ENCODE measurements at places on chromosomes 6 and 20. TPM values are rescaled to one million over a fixed set of nuclear protein-coding genes. Genes with fewer than 3 reads are reported as not detected.

DNA sequence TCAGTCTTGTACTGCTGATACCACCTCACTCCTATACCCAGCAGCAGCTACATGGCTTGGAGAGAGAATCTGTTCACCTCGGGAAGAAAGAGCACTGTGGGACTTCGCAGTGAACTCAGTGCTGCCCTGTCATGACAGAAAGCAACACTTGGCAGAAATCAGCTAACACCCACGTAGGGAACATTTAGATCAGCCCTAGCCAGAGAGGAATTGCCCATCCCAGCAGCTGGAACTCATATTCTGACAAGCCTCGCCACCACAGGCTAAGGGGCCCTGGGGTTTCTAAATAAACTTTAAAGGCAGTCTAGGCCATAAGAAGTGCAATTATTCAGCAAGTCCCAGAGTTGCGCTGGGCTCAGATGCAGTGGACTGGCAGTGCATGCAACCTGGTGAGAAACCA is 1266.8 kb downstream of the GRIK2 start:
- DNase-seq = no peak

DNA sequence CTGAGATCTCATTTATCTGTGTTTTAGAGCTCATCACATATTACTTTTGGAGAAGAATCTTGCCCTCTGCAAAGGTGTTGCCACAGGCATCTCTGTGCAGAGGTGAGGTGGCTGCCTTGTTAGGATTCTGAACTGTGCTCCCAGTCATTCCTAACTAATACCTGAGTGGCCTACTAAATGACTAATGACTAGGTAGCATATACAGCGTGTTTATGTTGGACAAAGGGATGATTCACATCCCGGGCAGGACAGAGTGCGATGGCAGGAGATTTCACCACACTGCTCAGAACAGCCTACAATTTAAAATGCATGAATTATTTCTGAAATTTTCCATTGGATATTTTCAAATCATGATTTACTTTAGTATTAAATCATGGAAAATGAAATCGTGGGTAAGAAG is 23.1 kb upstream of the CGA start:
- no peak for DNase-seq

- no peak for DNase-seq
Measured at GRCh38 chr6:79466207-79466834, 70.9 kb downstream of the LCA5 start.

DNA sequence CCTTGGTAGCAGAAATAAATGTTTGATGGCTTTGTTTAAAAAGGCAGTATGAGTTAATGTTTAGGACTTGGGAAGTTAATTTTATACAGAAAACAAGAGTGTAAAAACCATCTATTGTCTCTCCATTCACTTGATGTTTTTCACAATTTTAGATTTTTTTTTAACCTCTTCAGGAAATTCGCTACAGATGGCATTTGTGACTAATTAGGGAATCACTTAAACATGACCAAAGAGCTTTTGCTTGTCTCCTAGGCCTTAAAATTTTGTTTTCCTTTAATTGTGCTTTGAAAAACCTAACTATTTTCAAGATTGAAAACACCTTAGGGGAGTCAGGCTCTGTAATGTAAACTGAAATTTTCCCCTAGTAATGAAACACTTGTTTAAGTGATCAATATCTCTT is 17.3 kb downstream of the TULP4 start:
- no peak for DNase-seq

- no peak for DNase-seq
Measured at GRCh38 chr6:122052346-122052900, 347.0 kb upstream of the HSF2 start.

Gene SLC17A1
- not detected for total RNA-seq

DNA sequence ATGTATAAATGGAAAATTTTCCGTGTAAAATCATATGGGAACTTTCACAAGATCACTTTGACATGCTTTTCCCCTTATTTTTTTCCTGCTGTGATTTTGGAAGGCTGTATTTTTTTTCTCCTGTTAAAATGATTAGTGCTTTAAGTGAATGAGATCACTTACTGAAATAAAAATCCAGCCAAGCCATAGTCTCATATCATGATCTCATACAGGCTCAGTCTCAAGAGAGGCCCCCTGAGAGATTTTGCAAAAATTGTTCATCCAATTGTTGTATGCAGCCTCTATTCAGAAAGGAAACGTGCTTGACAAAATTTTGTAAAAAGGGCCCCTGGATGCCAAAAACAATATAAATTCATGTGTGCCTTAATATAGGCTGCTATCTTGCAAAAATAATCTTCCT is 528.2 kb downstream of the HDGFL1 start:
- DNase-seq = no peak

DNA sequence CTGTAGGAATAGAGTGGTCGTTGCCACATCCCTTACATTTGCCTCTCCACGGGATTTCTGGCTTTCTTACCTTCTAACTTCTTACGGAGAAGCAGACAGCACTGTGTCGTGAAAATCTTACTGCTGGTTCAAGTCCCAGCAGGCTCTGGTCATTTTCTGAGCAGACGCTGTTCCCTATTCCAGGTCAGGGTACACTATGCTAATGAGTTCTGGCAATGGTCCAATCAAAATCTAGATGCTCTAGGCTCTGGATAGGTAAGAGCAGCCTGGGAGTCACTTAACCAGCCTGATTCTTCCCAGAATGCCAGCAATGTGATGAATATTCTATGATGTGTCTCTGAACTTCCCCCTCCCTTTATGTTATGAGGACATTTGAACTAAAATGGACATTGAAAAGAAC is at the start of gene GCM1:
Gene GCM1, minus strand, starts transcription at position 158 of the 400 bp plus-strand sequence. CDS start 3,209 bp downstream, outside the sequence.
- DNase-seq = no peak

- no peak for DNase-seq
Measured at GRCh38 chr6:142935553-142936517, 9.1 kb downstream of the HIVEP2 start.

Gene FYN
- total RNA-seq = 209 TPM

DNA sequence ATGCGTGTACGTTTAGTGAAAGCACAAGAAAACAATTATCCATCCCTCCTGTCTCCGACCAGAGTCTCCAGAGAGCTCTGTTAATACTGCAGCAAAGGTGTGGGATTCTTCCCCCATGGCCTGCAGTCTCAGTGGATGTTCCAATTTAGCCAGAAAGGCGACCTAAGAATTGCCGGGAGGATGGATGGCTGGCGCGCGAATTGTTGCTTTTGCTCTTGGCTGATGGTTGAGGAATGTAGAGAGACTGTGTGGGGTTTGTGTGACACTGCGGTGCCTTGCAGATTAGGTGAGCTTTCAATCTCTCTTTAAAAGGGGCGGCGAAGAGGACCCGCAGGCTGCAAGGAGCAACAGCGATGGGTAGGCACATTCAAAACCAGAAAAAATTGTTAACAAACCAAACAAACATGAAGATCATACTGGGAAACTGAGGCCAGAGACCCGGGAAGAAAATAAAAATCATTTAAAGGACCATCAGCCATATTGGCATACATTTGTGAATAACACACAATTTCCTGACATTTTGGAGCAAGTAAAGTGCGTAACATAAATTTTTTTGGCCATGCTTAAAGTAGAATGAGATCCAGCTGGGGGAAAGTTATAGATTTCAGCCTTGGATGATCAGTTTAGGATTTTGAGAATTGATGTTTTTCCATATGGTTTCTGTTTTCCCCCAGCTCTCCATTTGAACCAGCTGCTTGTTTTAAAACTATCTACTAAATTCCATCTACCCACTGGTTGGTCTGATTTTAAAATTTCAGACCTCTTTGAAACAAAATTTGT is 46.3 kb downstream of the GNAS start:
- no peak for DNase-seq

DNA sequence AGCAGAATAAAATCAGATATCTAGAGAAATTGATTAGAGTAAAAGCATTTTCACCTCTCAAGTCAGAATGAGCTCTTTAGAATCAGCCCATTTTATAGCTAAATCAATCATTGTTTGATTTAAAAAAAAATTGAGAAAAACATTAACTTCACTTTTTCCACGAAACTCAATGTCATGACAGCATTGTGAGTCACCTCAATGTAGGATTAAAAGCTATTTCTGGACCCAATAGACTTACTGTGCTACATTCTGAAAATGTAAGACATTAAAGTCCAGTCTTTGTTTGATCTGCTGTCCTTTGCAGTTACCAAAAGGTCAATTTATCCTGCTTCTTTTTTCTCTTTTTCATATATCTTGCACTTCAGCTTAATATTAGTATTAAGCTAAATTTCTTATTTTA is 519.4 kb upstream of the ZNF337 start:
- DNase-seq = no peak

Gene KCNB1
- total RNA-seq = 3.9 TPM

DNA sequence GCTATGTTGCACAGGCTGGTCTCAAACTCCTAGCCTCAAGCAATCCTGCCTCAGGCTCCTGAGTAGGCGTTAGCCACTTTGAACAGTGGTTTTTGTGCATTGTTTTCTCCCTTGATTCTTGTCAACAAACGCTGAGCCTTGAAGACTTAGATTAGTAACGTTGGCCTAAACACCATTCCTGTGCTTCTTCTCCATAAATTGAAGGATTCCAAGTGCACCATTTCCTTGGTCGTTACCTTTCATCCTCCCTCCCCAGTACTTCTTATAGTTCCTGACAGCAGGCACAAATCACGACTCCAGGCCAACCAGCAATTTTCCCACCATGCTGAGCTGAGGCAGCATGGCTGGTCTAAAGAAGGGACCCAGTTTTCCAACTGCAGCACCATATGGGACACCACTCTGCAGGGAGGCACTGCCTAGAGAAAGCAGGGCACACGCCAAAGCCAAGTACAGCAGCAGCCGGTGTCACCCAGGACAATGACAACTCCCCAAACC is 8.9 kb downstream of the RPS10 start:
- DNase-seq = no peak

DNA sequence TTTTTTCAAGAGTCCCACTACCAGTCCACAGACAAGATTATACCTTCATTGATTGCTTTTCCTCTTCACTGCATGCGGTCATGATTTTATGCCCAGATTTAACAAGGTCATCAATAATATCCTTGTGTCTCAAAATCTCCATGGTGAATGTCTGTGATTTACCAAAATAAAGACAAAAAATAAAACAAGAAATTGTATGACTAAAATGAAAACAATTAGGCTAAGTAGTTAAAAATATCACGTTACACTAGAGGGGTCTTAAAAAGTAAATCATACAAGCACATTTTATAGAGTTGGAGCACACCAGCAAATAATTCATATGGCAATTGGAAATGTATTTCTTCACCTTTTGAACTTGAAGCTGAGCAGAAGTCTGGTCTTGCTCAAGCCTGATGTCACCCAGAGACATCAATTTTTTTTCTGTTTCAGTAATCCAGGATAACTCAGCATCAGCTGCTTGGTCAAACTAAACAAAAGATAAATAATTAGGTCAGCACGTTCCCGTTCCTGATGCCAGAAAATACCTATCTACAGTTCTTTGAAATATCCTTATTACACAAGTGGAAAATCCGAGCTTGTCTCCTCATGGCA is 125.4 kb downstream of the DST start:
- DNase-seq = no peak

DNA sequence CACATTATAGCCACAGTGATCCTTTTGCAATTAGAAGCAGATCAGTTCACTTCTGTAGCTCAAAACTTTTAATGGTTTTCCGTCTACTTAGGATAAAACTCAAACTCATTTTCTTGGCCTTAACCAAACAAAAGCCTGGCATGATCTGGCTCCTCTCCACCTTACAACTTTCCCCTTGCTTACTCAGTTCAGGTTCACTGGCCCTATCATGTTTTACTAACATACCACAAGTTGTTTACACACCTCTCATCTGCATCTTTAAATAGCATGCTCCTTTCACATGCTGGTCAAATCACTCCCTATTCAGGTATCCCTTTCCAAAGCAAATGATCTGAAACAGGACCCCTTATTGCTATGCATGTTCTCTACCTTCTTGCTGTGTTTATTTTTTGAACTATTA is 191.4 kb upstream of the FAM83B start:
- no peak for DNase-seq

DNA sequence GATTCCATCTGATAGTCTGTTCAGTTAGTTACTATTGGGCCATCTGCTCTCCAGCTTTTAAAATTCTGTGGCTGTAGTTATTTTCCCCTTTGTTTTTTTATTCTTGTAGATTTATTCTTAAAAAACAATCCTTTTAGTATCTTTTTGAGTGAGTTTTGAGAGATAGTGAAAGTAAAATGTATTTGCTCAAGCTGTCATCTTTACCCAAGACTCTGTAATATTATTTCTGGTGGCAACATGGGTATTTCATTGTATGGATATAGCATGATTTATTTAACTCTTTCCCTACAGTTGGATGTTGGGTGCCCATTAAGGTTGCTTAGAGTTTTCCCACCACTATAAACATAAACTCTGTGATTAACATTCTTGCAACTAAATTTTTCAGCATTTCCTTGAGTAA is 24.6 kb downstream of the STK4 start:
- no peak for DNase-seq

- DNase-seq = no peak
Measured at GRCh38 chr6:150651808-150652470, 52.3 kb downstream of the PLEKHG1 start.

Gene COL12A1
- 90.9 TPM for total RNA-seq
